Brain (organoid and tissue), 16 donors: ENCODE measurements at places on chromosomes 16 and 17. TPM values are rescaled to one million over a fixed set of nuclear protein-coding genes. Genes with fewer than 3 reads are reported as not detected.

DNA sequence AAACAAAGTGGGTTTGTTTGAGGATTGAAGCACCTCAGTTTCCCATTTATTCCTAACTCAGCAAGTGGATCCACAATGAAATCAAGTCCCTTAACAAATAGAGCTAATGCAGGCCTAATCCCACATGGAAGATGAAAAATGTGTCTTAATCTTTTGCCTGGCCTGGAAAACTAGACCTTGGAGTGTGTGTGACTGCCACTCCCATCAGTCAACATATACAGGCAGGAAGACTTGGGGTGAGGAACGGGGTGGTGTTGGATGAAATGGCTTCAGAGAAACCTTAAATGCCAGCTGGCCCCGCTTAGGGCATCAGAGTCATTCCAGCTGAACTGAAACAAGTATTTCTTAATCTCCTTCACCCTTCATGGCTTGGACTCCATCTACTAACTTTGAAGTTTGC lies 269.5 kb downstream of the MAF start:
- no peak for DNase-seq

DNA sequence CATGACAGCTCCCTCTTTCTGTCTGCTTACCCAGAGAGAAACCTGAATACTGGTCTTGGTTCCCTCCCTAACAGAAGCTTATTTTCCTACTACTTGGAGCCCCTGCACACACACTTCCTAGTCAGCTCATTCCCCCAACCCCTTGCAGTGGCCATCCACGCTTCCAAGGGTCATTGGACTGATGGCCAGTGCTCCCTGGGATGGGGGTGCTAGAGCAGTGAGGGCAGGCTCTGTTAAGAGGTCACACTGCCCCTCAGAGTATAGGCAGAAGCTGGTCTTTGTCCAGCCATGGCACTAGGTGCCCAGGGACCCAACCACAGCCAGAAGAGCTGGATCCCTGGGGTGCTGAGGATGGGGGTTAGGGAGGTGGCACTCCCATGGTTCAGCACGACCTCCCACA lies 12.5 kb downstream of the DRC3 start:
- no peak for DNase-seq

GRCh38 chr16:57952909-57953308 lies 18.0 kb downstream of the CNGB1 start:
- no peak for DNase-seq

- DNase-seq: peak; percentile 33
These were observed 17.1 kb downstream of the C16orf74 start for GRCh38 chr16:85733839-85734170.

DNA sequence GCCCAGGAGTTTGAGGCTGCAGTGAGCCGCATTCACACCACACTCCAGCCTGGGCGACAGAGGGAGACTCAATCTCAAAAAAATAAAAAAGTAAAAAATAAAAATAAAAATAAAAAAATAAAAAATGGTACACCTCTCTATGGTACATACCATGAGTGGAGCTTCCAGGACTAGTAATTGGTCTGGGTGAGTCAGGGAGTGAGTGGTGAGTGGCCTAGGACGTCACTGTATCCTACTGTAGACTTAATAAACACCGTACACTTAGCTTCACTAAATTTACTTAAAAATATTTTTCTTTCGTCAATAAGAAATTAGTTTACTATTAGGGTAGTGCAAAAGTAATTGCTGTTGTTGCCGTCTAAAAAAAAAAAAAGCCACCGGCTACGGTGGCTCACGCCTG lies 9.0 kb downstream of the CDH5 start:
- no peak for DNase-seq

- no peak for DNase-seq
These were observed 37.1 kb upstream of the MEOX1 start for GRCh38 chr17:43698678-43699437.

GRCh38 chr16:56870276-56870888 lies 5.4 kb downstream of the SLC12A3 start:
- no peak for DNase-seq

- DNase-seq: no peak
These were observed 64.5 kb downstream of the NUP88 start for GRCh38 chr17:5354886-5355415.

- no peak for DNase-seq
These were observed 64.3 kb downstream of the PGS1 start for GRCh38 chr17:78442648-78443218.

DNA sequence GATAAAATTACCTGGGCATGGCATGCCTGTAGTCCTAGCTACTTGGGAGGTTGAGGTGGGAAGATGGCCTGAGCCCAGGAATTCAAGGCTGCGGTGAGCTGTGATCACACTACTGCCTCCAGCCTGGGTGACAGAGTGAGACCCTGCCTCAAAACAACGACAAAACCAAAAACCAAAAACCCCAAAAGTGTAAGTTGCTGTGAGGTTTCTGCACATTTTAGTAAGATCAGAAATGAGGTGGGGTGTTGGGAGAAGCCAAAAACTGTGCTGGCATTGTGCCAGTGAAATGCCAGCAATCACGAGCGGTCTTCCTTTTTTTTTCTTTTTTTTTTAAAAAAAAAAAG lies 114.6 kb downstream of the PITPNC1 start:
- DNase-seq: peak; percentile 48

GRCh38 chr17:79997011-79997660 lies 38.5 kb downstream of the TBC1D16 start:
- no peak for DNase-seq

DNA sequence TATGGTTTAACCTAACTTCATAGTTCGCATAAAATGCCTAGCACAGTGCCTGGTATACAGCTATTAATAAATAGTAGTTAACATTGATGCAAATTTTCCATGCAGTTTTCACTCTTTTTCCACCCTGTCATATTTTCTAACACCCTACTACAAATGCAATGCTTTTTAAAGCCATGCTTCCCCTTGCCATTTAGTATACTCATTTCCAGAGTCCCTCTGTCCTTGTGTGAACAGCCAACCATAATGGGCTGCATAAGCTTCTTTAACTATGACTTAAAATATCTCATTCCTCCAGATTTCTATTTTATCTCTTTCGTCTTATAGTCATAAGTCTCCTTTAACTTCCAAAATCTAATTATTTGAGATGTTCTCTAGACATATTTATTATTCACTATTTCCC lies 284.1 kb downstream of the GRIN2A start:
- DNase-seq: no peak

- DNase-seq: no peak
These were observed 7.1 kb upstream of the ZNF747 start for GRCh38 chr16:30541502-30542329.

DNA sequence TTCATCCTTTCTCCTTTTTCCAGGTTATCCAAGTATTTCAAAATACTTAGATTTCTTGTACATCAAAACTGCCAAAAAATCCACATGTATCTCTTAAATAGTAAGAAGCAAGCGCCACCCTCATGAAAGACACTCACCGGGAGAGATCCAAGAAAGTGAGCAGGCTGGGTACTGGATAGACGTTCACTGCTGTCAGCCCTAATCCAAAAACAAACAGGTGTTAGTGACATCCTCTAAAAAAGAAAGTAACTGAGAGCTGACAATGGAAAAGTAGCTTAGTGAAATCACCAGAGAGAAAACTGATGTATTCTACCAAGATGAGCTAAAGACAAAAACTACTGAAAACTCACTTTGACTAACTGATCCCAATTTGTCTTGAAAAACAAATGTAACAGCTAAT lies 46.1 kb downstream of the MARVELD3 start:
- DNase-seq: no peak

- no peak for DNase-seq
These were observed 27.9 kb downstream of the NLRC5 start for GRCh38 chr16:57017251-57017650.

GRCh38 chr17:73068322-73069153 lies 23.9 kb downstream of the SLC39A11 start:
- DNase-seq: peak; percentile 86

GRCh38 chr16:31513126-31513525 lies 4.9 kb upstream of the RUSF1 start:
- no peak for DNase-seq

DNA sequence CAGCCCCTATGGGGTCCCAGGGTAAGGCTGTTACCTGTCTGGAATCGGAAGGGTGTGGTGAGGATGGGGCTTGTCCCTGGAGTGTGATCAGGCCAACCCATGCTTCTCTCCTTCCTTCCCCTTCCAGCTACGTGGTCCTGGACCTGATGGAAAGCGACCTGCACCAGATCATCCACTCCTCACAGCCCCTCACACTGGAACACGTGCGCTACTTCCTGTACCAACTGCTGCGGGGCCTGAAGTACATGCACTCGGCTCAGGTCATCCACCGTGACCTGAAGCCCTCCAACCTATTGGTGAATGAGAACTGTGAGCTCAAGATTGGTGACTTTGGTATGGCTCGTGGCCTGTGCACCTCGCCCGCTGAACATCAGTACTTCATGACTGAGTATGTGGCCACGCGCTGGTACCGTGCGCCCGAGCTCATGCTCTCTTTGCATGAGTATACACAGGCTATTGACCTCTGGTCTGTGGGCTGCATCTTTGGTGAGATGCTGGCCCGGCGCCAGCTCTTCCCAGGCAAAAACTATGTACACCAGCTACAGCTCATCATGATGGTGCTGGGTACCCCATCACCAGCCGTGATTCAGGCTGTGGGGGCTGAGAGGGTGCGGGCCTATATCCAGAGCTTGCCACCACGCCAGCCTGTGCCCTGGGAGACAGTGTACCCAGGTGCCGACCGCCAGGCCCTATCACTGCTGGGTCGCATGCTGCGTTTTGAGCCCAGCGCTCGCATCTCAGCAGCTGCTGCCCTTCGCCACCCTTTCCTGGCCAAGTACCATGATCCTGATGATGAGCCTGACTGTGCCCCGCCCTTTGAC lies 2.4 kb downstream of the MAPK7 start:
- DNase-seq: no peak

GRCh38 chr17:68910251-68910705 lies 44.9 kb downstream of the ABCA8 start:
- DNase-seq: peak; percentile 63

- DNase-seq: no peak
These were observed 190.9 kb downstream of the RAB11FIP4 start for GRCh38 chr17:31582151-31582907.

DNA sequence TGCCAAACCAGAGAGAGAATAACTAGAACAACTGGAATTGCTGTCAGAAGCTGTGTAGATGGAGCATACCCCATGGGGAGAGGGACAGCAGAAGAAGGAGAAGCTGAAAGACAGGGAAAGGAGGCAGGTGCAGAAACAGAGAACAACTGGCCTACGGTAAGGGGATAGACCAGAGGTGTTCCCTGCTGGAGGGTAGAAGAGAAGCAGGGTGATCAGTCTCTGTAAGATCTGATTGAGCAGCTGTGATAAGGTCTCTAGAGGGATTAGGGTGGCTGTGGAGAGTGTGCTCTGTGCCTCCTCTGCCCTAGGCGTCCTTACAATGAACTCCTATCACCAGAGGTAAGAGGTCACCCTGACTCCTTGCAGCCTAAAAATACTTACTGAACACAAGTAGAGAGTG lies 30.4 kb upstream of the HS3ST3B1 start:
- DNase-seq: no peak

- DNase-seq: no peak
These were observed 19.9 kb downstream of the SGSM2 start for GRCh38 chr17:2357237-2357636.

DNA sequence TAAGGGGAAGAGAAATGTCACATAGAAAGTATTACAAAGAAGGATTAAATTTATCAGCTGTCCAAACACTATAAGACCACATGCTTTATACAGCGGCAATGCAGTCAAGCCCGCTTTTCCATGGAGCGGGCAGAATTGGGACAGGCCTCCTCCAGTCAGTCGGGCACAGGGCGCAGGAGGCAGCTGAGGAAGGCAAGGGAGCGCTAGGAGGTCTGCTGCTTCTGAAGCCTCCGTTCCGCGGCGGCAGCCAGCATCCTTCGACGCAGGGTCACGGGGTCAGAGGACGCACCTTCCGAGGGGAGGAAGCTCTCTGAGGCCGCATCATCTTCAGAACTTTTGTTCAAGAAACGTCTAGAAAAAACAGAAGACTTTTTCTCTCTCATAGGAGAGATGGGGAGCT lies 62.6 kb downstream of the AMFR start:
- DNase-seq: no peak

GRCh38 chr17:1107777-1108477 lies 71.9 kb downstream of the ABR start:
- no peak for DNase-seq

- no peak for DNase-seq
These were observed 45.9 kb downstream of the NT5M start for GRCh38 chr17:17348872-17349723.

DNA sequence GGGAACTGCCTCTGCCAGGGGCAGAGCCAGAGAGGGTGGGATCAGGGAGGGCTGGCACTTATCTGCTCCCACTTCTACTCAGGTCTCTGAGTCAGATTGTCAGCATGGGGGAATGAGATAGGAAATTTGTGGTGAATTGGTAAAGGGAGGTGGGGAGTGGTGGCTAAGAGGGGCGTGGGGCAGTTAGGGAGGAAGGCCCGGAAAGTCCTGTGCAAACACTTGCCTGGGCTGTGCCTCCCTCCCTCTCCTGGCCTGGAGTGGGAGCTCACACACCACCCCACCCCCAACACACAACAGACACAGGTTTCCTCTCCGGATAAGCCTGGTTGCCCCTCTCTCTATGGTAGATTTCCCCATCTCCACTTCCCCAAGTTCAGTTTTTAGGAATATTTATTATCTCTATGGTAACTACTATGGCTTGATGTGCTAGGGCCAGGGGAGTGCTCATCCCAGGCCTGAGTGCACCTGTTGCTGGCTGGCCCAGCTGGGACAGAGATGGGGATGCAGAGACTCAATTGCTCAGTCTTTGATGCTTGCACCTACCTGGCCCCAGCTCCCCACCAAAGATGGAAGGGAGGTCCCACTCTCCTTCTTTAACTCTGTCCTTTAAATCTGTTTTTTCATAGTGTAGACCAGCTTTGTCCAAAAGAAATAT lies 2.7 kb downstream of the SPNS2 start:
- DNase-seq: no peak

GRCh38 chr17:68514831-68515635 lies 2.8 kb downstream of the PRKAR1A start:
- DNase-seq: peak; percentile 50

- no peak for DNase-seq
These were observed 1.8 kb downstream of the NME4 start for GRCh38 chr16:398561-399339.

GRCh38 chr17:30323262-30323894 lies 10.5 kb downstream of the TMIGD1 start:
- DNase-seq: no peak

The GCGR gene
- polyA plus RNA-seq: not detected

The FOXK2 gene
- 44.0 TPM for polyA plus RNA-seq

The DLX4 gene
- not detected for polyA plus RNA-seq

The CSNK2A2 gene
- polyA plus RNA-seq: 48.8 TPM

The SDR42E2 gene
- not detected for polyA plus RNA-seq

The C1QTNF8 gene
- not detected for polyA plus RNA-seq

The KRT9 gene
- polyA plus RNA-seq: not detected

The RNF135 gene
- polyA plus RNA-seq: 3.0 TPM

The ZNF48 gene
- polyA plus RNA-seq: 34.3 TPM

The ZPBP2 gene
- polyA plus RNA-seq: not detected

The IKZF3 gene
- 0.31 TPM for polyA plus RNA-seq

The NPIPA2 gene
- not detected for polyA plus RNA-seq

The NPIPA8 gene
- 3.8 TPM for polyA plus RNA-seq

The AOC2 gene
- 0.31 TPM for polyA plus RNA-seq

The TMIGD1 gene
- not detected for polyA plus RNA-seq

The MOSMO gene
- 7.8 TPM for polyA plus RNA-seq

The AOC3 gene
- polyA plus RNA-seq: 1.1 TPM

The ANKS4B gene
- polyA plus RNA-seq: not detected

The B9D1 gene
- polyA plus RNA-seq: 46.8 TPM
